ENCODE measurements at places on chromosomes 3 and 15.

- DNase-seq = no peak
Measured at GRCh38 chr15:48962662-48963523, 826 bp downstream of the SHC4 start.

DNA sequence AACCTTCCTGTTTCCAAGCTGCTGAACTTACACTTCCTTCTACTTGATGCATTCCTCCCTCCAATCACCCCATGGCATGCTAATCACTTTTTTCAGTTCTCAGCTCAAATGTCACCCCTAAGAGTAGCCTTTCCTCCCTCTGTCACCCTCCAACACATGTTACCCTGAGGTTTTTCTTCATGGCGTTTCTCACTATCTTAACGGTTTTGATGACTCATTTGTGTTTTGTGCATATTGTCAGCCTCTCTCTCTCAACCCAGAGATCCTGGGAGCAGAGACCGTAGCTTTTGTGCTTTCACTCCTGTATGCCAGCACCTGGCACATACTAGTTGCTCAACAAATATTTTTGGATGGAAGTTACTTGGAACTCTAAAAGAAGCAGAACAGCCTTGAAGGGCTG, 24.5 kb downstream of the LRRC3B start:
- DNase-seq = no peak

- no peak for DNase-seq
Measured at GRCh38 chr15:99662903-99663302, 70.3 kb downstream of the LYSMD4 start.

- DNase-seq = no peak
Measured at GRCh38 chr15:98953968-98954367, 53.6 kb downstream of the PGPEP1L start.

- DNase-seq = no peak
Measured at GRCh38 chr3:105953831-105954230, 85.0 kb upstream of the CBLB start.

DNA sequence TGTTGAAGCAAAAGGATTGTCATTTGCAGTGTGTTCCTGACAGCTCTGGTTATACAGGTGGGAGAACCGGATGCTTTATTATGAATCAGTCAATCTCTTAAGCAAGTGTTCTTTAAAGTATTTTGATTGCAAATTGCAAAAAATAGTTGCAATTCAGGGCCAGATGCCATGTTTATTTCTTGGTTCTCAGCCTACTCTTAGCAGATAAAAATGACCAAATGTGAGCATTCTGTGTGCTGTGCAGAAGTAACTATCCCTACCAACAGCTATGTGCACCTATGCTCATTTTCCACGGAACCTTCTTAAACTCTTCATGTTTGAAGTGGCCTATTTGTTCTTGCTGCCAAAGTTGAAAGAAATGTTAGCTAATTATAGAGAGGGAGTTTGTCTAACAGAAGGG, 262.3 kb upstream of the RASGRP1 start:
- no peak for DNase-seq

DNA sequence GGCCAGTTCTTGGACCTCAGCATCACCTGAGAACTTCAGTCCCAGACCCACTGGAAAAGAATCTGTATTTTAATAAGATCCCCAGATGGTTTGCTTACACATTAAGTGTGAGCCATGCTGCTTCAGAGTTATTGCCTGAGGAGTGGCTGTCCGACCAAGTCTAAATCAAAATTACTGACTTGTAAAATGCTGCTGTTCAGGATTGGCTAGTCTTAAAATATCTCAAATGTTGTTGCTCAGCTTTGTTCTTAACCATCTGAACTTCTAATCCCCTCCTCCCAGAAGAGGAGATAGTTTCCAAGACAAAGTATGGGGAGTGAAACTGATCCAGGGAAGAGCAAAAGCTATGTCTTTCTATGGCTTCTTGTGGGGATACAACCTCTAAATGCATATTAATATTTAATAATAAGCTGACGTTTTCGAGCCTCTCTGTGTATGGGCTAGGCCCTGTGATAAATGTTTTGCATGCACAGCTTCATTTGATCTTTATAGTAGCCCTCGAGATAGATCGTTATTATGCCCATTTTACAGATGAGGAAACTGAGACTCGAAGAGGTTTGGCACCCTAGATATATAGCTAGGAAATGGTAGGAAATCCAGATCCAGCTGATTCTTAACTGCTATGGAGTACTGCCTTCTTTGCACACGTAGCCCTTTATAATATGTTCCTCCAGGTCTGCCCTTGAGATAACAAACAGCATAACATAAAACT, 52.2 kb downstream of the DNASE1L3 start:
- DNase-seq = no peak

DNA sequence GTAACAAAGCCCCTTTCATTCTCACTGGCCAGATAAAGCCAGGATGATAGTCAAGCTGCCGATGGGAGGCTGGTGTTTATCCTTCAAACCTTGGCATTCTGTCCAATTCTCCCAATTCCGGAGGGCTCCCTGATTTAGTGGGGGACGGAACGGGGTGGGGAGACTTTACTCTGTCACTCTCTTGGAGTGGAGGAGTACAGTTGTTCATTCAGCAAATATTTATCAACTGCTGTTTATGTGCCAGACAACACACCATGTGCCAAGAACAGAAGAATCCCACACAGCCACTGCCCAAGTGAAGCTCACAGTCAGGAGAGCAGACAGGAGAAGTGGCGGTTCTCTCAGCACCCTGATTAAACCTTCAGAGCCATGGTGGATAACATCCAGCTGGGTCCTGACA, 63.3 kb downstream of the WNT5A start:
- peak; percentile 15 for DNase-seq

GRCh38 chr15:38220606-38221273, 31.9 kb upstream of the SPRED1 start:
- no peak for DNase-seq

- peak; percentile 66 for DNase-seq
Measured at GRCh38 chr3:9397906-9398699, 688 bp downstream of the SETD5 start.

- no peak for DNase-seq
Measured at GRCh38 chr15:43433165-43433564, 59.8 kb downstream of the TP53BP1 start.

DNA sequence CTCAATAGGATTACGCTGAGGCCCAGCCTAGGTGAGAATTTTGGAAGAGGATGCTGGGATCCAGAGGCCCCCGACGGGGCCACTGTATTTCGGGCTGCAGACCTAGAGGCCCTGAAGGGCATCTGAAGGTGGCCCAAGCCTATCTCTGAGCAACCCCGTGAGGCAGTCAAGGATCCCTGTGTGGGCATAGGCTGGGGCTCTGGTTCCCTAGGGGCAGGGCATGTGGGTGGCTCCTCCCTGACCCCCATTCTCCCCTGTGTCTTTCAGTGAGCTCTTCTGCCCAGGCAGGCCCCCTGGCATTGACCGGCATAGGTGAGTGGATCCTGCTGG, 216.0 kb downstream of the SNRPN start:
- DNase-seq = no peak

DNA sequence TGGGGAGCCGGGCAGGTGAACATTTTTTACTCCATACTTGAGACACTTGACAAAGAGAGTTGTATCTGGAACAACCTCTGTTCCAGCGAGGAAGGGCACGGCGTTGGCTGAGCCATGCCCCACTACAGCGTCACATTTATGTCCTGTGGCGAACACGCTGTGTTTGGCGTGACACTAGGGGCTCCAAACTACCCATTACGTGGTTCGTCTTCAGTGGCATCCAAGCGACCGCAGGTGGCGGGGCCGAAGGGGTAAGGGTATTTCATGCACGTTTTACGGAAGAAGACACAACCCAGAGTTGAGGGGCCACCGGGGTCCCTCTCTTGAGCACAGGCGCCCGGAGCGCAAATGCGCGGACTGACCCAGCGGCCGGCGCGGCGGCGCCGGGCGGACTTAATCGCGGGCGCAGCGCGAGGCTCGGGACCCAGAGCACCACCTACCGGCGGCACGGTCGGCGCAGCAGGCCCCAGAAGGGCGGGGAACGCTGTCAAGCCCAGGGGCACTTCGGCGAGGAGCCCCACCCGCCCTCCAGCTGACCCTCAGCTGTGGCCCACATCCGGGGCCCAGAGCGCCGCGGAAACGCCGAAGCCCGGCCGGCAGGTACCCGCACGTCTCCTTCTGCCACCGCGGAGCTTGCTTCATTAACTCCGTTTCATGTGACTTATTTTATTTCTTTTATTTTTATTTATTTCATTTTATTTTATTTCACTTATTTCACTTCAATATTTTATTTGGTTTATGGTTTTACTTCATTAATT, 36.4 kb upstream of the TRIM71 start:
- peak; percentile 80 for DNase-seq

- no peak for DNase-seq
Measured at GRCh38 chr15:45594835-45595530, 7.8 kb downstream of the BLOC1S6 start.

- DNase-seq = peak; percentile 56
Measured at GRCh38 chr15:92899948-92900730, at the start of gene CHD2. Gene CHD2 (plus strand): TSS chr15:92900324. CDS start chr15:92901238, 914 bp downstream.

GRCh38 chr3:144645300-144645699, 673.7 kb downstream of the DIPK2A start:
- no peak for DNase-seq

- no peak for DNase-seq
Measured at GRCh38 chr3:123656274-123656673, 71.4 kb upstream of the HACD2 start.

DNA sequence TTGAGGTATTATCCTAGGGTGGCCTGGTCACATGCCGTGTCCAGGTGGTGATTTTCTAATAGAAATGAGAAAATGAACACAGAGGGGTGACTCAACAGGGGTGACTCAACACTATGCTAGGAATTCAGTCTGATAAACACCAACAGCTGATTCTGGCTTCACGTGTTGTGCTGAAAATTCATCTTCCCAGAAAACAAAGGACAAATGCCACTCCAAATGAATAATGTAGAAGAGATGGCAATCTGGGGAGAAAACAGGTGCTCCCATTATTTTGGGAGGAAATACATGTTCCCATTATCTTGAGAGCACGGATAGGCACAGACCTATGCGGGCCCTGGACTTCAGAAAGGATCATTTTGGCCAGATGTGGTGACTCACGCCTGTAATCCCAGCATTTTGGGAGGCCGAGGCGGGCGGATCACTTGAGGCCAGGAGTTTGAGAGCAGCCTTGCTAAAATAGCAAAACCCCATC, 101.2 kb upstream of the MEX3B start:
- DNase-seq = no peak

DNA sequence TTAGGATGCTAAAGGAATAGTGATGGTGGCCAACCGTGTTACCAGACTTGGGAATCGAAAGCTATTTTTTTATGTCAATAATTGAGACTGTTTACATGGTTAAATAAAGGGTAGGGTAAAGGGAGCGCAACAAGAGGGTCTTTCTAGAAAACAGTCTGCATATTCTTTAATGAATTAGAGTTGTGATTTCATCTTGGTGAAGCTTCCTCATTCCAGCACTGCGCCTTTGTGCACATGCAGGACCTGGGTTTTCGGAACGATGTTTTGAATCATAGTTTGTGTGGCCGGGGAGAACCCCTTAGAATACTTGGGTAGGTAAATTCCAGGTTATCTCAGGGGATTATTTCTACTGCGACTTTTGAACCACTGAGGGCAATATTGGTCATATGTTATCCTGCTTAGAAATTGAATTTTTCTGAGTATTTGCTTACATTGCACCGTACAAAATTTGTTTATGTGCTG, 1.3 kb downstream of the PIK3CA start:
- DNase-seq = no peak

GRCh38 chr3:141294848-141295247, 63.2 kb downstream of the PXYLP1 start:
- DNase-seq = peak; percentile 8

DNA sequence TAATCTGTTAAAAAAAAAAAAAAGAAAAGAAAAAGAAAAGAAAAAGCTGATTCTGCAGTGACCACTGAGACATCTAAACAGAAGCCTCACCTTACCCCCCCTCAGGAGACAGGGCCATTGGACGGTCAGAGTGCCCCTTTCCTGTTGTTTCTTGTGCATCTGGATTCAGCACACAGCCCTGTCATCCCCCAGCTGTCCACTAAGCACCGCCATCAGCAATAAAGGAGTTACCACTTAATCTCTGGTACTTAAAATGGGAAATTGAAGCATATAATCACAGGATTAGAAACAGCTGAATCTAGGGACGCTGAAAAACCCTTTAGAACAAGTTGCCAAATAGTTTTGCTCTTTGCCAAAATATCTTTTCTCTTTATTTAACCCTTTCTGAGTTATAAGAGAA, 62.5 kb downstream of the TRIM69 start:
- no peak for DNase-seq

- DNase-seq = peak; percentile 75
Measured at GRCh38 chr3:51670823-51671733, at the start of gene TEX264. Gene TEX264 (plus strand): TSS chr3:51671252. CDS start chr3:51674305, 3,053 bp downstream.

GRCh38 chr3:178159691-178160220, 376.5 kb upstream of the KCNMB2 start:
- DNase-seq = no peak

DNA sequence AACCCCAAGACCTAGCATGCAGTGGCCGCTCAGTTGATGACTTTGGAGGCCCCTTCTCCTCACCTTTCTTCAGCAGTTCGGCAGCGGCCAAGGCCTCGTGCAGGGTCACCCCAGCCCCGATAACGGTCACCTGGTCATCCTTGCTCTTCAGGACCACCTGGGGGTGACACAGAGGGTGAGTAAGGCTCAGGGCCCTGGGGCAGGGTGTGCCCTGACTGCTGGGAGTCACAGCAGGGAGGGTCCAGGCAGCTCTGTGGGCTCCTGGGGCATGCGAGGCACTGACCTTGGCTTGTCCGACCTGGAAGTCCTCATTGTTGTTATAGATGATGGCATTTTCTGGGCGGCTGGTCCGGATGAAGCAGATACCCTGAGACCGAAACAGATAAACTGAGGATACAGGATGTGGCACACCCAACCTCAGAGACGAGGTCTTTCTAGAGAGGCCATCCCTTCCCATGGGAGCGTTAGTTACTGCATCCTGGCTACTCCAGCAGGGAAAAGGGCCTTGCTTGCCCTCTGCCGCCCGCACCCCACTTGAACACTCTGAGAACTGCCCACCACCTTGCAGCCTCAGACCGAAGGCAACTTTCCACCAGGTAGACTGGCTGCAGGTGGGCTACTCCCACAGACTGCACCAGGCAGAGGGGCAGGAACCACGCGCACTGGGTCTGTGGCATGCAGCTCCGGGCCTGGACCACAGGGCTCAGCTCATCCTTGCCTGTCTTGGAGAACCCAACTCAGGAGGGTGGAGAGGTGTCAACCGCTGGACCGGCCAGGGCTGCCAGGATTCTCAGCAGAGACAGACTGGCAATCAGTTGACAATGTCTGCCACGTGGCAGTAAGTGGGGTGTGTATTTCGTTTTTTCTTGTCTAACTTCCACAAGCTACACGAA, 27.6 kb downstream of the TKT start:
- DNase-seq = no peak
